ENCODE measurements at places on chromosomes 12 and 14.

GRCh38 chr12:82186282-82186681 lies 171.9 kb downstream of the CCDC59 start:
- DNase-seq, result no peak

GRCh38 chr14:68873376-68873775 lies 80.5 kb upstream of the ZFP36L1 start:
- peak; percentile 17 for DNase-seq

DNA sequence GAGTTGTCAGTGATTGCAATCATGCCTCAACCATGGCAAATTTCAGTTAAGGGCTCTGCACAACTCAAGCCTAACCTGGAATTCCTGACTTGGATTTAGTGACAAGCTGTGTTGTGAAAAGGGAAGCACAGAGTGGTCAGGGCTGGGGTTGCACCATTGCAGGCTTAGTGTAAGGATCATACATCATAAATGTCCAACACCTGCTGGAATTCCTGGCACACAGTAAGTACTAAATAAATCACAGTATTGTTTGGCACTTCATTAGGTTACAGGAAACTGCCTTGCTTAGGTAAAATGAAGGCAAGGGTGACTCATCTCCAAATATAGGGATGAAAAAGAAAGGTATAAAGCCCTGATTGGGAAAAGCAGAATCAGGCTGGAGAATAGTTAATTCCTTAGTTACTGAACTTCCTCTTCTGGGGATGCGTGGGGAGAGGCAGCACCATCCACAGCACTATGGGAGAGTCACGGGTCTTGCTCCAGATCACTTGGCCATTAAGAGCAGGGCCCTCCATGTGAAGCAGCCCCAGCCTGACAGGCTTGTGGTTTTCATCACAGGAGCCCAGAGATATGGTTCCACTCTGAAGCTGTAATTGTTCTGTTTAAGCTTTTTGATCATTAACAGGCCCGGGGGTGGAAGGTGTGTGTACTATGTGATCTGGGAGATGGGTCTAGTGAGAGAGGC lies 39.7 kb downstream of the SLC8A3 start:
- peak; percentile 5 for DNase-seq

GRCh38 chr12:32390572-32391219 lies 8.7 kb upstream of the FGD4 start:
- DNase-seq, result peak; percentile 73

DNA sequence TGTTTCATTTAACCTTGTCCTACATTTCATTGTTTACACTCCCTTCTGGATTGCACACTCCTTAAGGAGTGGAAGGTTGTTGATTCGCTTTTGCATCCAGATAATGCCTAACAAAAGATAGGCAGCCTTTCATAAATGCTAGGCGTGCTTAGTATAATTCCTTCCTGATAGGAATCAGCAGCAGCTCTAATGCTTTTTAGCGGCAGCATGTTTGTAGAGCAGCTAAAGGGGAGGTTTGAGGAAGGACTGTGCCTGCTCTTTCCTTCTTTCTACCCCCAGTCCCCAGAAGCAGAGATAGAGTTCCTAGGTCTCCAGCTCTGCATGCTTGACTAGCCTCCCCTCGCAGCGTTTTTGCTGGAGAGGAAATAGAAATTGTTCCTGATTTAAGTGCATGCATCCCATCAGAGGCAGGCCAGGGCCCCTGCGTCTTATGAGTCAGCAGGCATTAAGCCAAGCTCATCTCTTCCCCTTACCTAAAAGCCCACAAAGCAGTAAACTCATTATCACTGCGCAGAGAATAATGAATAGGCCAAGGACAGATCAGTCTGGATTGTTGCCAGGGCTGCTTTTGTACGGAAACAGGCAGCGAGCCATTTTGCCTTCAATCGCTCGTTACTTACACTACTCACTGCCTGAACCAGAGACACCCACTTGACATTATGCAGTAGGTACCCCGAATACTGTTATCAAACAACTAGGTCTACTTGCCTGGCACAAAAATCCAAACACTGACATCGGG lies 14.0 kb upstream of the TBPL2 start:
- DNase-seq, result peak; percentile 57

- peak; percentile 33 for DNase-seq
Observed at GRCh38 chr12:2683283-2684025, 111.3 kb upstream of the FKBP4 start.

DNA sequence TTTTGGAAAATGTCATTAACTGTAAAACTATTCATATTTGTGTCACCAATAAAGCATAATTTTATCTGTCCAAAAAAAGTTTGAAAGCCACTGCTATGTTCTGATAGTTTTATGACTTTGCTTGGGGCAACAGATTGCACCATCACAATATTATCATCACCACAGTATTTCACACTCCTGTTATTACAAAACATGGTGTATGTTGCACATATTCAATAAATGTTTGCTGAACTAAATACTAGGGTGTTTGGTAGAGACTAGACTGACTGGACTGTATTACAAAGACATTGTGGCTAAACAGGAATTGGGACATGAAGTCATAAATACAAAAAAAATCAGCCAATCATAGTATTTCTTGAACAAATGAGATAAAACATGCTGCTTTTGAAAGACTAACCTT lies 55.1 kb downstream of the PAWR start:
- DNase-seq, result no peak

DNA sequence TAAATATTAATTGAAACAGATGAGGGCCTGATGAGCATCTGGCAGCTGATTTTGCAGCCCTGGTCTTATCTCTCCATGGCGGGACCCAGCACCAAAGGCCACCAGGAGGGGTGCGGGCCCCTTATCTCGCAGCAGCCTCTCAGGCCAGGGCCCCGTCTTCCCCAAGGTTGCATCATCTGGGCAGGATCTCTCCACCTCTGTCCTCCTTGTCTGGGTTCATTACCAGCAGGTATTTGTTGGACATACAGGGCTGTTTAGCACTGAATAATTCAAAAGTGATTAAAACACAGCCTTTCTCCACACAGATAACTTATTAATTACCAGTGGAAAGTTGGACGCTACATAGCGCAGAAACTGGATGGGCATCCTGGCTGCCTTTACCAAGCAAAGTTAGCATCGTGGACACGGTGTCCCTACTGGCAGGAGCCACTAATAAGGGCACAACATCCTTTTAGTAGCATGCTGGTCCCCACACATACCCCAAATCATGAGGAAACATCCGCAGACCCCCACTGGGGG lies 25.8 kb downstream of the TMEM120B start:
- DNase-seq, result no peak

GRCh38 chr14:75884198-75884611 lies 97.6 kb downstream of the TGFB3 start:
- no peak for DNase-seq

GRCh38 chr12:25958428-25959070 lies at the start of gene RASSF8:
Gene RASSF8 (plus strand): TSS chr12:25958682. CDS start chr12:26055344, 96,662 bp downstream.
- DNase-seq, result peak; percentile 20

DNA sequence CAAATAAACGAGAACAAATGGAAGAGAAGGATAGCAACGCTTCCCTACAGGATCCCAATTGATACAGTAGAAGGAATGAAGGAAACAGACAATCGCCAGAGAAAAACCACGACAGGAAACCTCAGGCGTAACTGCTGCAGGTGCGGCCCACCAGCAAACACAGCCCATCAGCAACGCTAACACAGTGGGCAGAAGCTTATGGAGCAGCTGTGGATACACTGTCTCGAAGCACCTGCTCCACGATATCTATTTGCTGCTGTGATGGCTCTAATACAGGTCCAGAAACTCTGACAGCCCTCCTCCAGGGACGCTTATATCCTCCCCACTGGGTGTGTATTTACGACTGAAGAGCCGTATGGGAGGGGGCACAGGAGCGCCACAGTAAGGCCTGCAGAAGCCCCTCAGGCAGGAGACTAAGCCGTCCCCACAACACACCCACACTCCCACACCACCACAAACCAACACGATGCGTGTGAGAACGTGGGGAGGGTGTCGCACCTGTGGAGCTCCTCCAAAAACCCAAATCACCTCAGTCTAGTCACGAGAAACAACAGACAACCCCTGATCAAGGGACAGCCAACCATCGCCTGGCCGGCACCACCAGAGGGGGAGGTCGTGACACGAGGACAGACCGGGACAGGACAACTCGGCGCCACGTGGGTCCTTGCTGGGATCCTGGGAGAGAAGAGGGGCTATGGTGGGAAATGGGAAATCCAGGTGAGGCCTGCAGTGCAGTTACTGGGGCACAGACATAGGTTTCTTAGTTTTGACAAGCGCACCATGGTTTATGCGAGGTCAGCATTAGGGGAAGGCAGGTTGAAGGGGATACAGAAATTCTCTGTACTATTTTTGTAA lies 24.0 kb downstream of the POLE start:
- no peak for DNase-seq

DNA sequence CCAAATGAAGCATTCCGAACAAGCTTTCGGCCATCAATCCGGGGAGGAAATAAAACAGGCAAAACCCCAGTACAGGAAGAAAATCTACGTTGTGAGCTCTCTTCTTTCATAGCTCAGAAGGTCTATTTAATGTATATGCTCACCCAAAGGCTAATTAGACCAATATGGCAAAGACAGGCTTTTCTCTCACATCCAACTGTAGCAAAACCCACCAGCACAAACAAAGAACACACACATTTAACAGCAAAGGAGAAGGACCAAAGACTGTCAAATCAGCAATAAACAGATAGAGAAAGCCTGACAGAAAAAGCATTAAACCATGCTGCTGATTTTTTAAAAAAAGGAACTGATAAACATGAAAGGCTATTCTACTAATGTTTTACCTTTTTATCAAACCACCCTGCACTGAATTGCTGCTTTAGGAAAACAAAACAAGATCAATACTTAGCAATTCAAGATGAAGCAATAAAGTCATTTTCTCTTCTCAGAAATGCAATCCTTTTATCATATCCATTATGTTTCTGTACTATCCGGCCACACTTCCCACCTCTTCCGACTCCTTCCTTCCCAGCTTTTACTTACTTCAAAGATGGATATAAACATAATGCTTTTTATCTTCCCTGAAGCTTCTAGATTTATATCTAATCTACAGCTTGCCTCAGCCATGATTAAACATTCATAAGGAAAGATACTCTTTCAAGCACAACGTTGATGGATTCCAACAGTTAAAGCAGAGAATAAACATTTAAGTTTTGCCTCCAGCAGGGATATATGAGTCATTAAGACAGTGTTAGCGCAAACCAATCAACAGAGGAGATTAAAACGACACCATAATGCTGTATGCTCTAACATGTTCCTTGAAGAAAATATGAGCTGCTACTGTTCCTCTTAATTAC lies 74.6 kb upstream of the BBS10 start:
- no peak for DNase-seq

DNA sequence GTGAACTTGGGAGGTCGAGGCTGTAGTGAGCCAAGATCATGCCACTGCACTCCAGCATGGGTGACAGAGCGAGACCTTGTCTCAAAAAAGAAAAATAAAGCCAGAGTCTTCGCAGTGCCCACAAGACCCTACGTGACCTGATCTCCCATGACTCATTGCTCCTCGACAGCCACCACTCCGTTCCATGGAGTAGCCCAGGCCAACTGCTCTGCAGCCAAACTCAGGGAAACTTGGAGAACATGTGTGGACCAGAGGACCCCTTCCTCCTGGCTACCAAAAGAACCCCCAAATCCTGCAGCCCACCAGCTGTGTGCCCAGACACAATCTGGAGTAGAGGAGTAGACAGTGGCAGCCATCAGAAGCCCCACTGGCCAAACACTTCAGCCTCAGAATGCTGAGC lies 32.1 kb upstream of the PPP2R5C start:
- DNase-seq, result no peak

GRCh38 chr12:106480251-106480650 lies 102.6 kb upstream of the RFX4 start:
- no peak for DNase-seq

DNA sequence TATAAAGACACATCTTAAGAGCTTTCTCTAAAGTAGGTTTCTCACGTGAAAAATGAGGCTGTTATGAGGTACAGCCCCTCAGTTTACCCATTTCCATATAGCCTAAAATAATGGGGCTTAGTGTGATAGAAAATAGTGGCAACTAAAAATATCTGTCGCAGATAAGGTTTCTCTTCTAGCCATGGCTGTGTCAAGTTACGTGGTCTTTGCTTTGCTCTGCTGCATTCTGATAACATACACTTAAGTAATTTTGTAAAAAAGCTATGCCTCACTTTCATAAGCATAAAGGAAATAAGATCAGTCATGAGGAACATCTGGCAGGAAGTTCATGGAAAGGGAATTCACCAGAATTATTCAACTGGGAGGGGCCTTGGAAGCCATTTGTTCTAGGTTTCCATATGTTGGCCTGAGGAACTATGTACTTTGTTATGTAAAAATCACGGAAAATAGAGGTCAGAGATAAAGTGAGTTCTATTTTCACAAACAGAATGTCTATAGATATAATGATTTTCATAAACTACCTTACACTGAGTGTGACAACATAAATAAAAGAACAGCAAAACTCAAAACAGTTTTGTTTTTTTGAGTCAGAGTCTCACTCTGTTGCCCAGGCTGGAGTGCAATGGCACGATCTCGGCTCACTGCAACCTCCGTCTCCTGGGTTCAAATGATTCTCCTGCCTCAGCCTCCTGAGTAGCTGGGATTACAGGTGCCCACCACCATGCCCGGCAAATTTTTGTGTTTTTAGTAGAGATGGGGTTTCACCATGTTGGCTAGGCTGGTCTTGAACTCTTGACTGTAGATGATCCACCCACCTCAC lies 195.6 kb upstream of the KRR1 start:
- no peak for DNase-seq

GRCh38 chr14:90943367-90943766 lies 117.1 kb downstream of the RPS6KA5 start:
- DNase-seq, result no peak

- DNase-seq, result no peak
Observed at GRCh38 chr14:59849411-59850130, 21.0 kb downstream of the RTN1 start.

DNA sequence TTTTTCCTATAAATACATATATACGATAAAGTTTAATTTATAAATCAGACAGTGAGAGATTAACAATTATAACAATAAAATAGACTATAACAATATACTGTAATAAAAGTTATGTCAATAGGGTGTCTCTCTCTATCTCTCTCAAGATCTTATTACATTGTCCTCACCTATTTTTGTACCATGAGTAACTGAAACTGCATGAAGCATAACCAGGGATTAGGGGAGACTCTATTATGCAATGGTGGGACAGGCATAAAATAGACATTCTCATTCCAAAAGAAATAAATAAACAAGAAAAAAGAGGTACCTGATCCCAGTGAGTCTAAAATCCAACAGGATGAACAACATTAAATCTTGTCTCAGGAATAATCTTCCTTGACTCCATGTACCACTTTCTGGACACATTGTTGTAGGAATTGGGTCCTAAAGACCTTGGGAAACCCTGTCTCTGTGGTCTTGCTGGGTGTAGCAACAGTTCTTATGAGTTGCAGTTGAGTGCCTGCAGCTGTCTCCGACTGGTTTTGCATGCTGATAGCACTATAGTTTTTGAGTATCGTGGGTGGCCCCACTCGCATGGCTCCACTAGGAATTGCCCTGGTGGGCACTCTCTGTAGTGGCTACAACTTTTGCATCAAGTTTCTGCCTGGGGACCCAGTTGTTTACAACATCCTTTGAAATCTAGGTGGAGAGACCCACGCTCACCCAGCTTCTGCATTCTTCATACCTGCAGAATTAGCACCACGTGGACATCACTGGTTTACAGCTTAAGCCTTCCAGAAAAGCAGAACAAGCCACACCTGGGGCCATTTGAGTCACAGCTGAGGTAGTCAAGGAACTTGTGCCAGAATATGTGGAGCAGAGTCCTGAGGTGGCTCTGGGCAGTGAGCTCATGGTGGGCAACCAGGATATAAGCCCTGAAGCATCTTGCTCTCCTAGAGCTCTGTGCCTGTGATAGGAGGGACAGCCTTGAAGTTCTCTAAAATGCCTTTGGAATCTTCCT lies 204.7 kb downstream of the KITLG start:
- no peak for DNase-seq

- DNase-seq, result peak; percentile 63
Observed at GRCh38 chr12:49043856-49044258, 16.7 kb downstream of the KMT2D start.

GRCh38 chr14:90555126-90556011 lies 158.5 kb downstream of the CALM1 start:
- no peak for DNase-seq
